ENCODE measurements at places on chromosomes 12 and 14.

DNA sequence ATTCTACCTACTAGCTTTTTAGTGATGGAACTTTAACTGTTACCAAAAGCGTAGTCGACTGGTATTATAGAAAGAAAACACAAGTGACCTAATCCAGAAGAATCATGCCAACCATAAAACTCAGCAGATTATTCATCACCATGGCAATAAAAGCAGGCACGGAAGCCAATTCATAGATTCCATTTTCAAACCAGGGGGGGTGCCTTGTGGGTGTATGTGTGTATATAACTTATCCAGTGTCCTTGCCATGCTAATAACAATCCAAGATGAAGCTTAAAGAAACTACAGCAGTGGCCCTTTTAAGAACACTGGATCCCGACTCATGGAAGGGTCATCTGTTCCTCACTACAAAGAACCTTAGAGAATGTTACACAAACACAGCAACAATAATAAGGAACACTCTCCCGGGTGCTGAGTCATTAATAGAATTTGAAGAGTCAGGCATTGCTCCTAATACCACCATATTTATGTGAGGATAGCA lies 61.0 kb downstream of the EPS8 start:
- no peak for DNase-seq

DNA sequence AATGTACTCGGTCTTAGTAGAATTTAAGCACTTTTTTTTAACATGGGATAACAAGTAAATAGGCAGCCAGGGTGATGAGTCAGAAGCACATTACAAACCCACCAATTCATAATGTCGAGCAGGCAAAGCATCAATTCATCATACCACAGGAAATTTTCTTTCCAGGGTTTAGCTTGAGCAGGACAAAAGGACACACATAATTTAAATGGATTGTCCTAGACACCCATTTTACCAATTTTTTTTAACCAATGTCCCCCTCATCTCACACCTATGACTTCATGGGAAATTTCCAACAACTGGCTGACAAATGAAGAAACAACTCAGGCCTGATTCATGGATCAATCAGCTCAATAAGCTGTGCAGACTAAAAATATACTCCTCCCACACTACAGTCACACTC lies 58.8 kb upstream of the FOXG1 start:
- DNase-seq, result no peak

- no peak for DNase-seq
These were observed 134.4 kb upstream of the NUDT4 start for GRCh38 chr12:93243382-93243688.

GRCh38 chr14:26841920-26842741 lies 244.3 kb upstream of the NOVA1 start:
- no peak for DNase-seq

DNA sequence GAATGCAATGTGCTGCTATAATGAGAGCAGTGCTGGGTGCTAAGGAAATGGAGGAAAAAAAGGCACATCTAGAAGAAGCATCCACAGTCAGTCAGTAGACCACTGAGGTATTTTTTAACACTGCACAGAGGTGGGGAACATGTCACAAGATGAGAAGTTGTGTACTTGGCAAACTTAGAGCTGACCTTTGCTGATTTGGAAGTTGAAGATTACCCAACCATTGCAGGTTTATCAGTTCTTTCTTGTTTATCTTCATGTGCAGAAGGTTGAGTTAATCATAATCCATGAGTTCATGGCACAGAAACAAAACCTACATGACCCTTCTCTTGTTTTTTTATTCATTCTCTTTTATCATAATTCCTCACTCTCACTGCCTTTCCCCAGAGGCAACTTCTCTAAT lies 3.2 kb upstream of the PAH start:
- DNase-seq, result no peak

- DNase-seq, result no peak
These were observed 113.5 kb upstream of the VASH1 start for GRCh38 chr14:76647697-76648298.

All from activated CD8-positive, alpha-beta memory T cell treated with anti-CD3 and anti-CD28 coated beads for 1 hour (primary cell).